Spinal cord (tissue), 10 donors: ENCODE measurements at places on chromosomes 3 and 15. TPM values are rescaled to one million over a fixed set of nuclear protein-coding genes. Genes with fewer than 3 reads are reported as not detected.

DNA sequence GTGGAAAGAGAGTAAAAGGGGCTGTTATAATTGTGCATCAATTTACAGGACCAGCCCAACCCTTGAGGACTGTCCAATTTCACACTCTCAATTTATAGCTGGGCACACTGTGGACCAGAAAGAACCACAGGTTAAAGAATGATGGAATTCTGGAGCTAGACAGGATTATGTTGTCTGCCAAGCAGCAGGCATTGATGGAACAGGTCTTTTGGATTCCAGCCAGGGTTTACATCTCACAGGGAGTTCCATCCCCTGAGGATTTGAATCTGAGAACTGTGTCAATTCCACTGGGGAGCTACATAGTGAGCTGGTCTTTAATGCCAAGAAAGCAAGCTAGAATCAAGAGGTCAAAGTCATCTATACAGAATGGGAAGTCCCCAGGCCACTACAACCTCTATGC, 389.5 kb upstream of the WNT5A start:
- H3K36me3 ChIP-seq: no peaks in the 10 kb centered on the region
- H3K27me3 ChIP-seq: no peaks in the 10 kb centered on the region
- no peaks in the 10 kb centered on the region for H3K4me1 ChIP-seq
- H3K4me3 ChIP-seq: no peak overlapping the region

GRCh38 chr3:141275032-141275422, 43.4 kb downstream of the PXYLP1 start:
- H3K4me3 ChIP-seq: no peak overlapping the region
- no peaks in the 10 kb centered on the region for H3K27me3 ChIP-seq
- H3K4me1 ChIP-seq: peaks cover 20% of the 10 kb centered on the region

Gene ZKSCAN7
- total RNA-seq: 13.8 TPM

- DNase-seq: no peak
- H3K4me1 ChIP-seq: no peaks in the 10 kb centered on the region
- H3K36me3 ChIP-seq: no peaks in the 10 kb centered on the region
- H3K4me3 ChIP-seq: no peak overlapping the region
- no peaks in the 10 kb centered on the region for H3K27me3 ChIP-seq
Measured at GRCh38 chr3:114132500-114132899, 46.4 kb downstream of the DRD3 start.

GRCh38 chr3:115918900-115919299, 295.6 kb downstream of the GAP43 start:
- H3K27ac ChIP-seq: no peak overlapping the region
- no peaks in the 10 kb centered on the region for H3K4me1 ChIP-seq

Gene RAD51
- 2.5 TPM for total RNA-seq

Gene RTP3
- total RNA-seq: not detected

Gene TRIM42
- total RNA-seq: not detected

DNA sequence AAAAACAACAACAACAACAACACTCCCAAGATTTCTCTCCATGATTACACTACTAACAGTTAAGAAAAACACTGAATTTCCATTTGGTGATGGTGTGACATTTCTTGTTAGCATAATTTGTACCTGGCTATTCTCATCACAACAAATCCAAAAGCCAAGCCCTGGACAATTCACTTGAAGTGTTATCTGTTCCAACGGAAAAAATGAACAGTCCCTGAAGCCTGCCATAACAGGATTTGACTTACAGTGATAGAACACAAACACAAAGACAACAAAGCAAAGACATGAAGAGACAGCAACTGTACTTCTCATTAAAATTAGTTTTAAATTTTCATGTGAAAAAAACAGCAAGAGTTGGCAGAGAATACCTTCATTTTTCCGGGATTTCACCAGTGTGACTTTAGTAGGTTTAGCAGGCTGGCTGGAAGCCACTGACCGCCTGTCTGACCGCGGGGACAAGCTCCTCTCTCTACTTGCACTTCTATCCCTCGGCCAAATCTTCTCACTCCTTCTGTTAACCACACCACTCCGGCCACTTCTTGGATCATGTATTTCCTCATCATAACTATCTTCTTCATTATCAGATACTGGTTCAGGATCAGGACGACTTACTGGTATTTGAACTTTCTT, 56.3 kb downstream of the TJP1 start:
- H3K36me3 ChIP-seq: peaks cover 13% of the 10 kb centered on the region
- no peaks in the 10 kb centered on the region for H3K27me3 ChIP-seq
- no peak for DNase-seq

DNA sequence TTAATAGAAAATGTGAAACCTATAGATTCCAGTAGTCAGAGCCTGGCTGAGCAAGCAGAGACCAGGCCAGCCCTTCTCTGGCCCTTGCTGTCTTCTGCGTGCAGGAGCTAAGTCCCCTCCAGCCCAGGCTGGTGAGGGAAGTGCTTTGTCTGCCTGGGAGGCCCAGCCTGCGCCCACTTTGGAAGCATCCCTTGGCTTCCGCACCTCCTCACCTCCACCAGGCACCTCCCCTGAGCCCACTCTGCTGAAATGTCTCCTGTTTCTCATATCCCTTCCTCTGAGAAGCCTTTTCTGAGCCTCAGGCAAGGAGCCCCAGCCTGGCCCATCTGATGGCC, 45.3 kb downstream of the ALDH1L1 start:
- H3K36me3 ChIP-seq: peaks cover 61% of the 10 kb centered on the region
- H3K4me3 ChIP-seq: no peak overlapping the region
- no peak for DNase-seq
- H3K27ac ChIP-seq: no peak overlapping the region
- H3K4me1 ChIP-seq: peaks cover 15% of the 10 kb centered on the region

- DNase-seq: no peak
- H3K36me3 ChIP-seq: no peaks in the 10 kb centered on the region
- H3K4me1 ChIP-seq: no peaks in the 10 kb centered on the region
Measured at GRCh38 chr15:96255599-96255998, 74.9 kb upstream of the NR2F2 start.

GRCh38 chr3:105938806-105939205, 70.0 kb upstream of the CBLB start:
- H3K27me3 ChIP-seq: no peaks in the 10 kb centered on the region
- no peak overlapping the region for H3K4me3 ChIP-seq
- DNase-seq: no peak
- H3K27ac ChIP-seq: no peak overlapping the region
- H3K36me3 ChIP-seq: no peaks in the 10 kb centered on the region

- no peak overlapping the region for H3K4me3 ChIP-seq
- H3K36me3 ChIP-seq: peaks cover 3% of the 10 kb centered on the region
- no peak overlapping the region for H3K27ac ChIP-seq
- H3K4me1 ChIP-seq: no peaks in the 10 kb centered on the region
- no peak for DNase-seq
Measured at GRCh38 chr3:124351430-124352148, 359.7 kb upstream of the ROPN1 start.

GRCh38 chr15:53807501-53807900, 48.0 kb upstream of the WDR72 start:
- no peaks in the 10 kb centered on the region for H3K4me1 ChIP-seq
- H3K27me3 ChIP-seq: no peaks in the 10 kb centered on the region
- no peak overlapping the region for H3K27ac ChIP-seq
- no peak for DNase-seq
- no peaks in the 10 kb centered on the region for H3K36me3 ChIP-seq

Gene SOX14
- 0.39 TPM for total RNA-seq

Gene HTR3C
- total RNA-seq: not detected

Gene TP63
- total RNA-seq: 3.9 TPM

GRCh38 chr15:57639306-57639705, 47.6 kb downstream of the MYZAP start:
- no peaks in the 10 kb centered on the region for H3K27me3 ChIP-seq
- no peaks in the 10 kb centered on the region for H3K36me3 ChIP-seq
- H3K4me3 ChIP-seq: no peak overlapping the region
- DNase-seq: no peak
- H3K4me1 ChIP-seq: peaks cover 5% of the 10 kb centered on the region
